ENCODE measurements at places on chromosomes 11 and 22.

- DNase-seq, result no peak
These were observed 3.6 kb downstream of the C11orf68 start for GRCh38 chr11:65915101-65915820.

DNA sequence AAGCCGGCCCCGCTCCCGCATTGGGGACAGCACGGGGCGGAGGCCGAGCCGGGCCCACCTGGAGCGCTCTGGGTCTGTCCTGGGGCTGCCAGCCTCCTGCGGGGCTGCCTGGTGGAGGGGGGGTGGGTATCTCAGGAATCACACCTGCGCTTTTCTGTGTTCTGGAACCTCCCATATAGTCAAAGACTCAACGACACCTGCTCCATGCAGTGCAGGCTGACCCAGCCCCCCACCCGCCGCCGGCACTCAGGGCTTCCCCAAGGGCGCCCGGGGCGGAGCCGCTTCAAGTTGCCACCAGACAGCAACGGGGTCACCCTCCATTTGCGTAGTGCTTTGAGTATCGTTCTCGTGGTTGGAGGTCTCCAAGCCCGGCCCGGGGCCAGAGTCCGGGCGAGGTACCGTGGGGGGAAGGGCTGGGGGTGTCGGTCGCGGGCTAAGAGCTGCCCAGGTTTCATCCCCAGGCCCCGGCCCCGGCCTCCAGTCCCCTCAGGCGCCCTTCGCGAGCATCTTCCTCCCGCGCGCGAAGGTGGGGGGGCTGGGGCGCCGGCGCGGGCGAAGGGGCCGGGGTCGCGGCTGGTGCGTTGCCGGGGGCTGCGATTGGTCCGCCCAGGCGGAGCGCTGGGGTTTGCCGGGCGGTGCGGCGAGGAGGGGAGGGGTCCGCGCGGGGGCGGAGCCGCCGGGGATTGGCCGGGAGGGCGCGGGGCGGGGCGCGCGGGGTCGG lies 6.6 kb downstream of the TSPAN4 start:
- no peak for DNase-seq

DNA sequence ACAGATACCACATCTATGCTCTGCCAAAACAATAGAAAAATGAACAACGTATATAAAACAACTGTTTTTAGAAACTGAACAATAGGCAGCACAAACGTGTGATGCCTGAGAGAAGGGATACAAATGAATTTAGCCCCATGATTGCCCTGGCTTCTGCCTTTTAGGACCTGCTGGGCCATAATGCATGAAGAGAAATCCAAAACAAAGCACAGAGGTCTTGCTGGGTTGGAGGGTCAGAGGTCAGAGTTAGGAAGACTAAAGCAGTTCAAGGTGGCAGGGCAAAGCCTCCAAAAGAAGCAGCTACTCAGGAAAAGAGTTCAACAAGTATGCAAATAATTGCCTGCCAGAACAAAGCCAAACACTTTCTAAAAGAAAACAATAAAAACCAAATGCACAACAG lies 138.5 kb downstream of the TTC28 start:
- DNase-seq, result no peak

- DNase-seq, result no peak
These were observed 35.4 kb downstream of the ASCL2 start for GRCh38 chr11:2234963-2235362.

DNA sequence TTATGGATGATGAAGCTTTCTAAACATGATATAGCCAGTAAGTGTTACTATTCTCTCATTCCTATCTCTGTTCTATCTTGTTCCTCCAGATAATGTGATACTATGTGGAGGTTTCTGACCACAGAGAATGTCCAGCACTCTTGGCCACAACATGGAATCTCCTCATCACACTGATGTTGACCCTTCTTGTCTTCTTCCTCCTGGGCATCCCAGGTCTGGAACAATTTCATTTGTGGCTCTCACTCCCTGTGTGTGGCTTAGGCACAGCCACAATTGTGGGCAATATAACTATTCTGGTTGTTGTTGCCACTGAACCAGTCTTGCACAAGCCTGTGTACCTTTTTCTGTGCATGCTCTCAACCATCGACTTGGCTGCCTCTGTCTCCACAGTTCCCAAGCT lies 9.9 kb upstream of the OR56B1 start:
- DNase-seq, result no peak

DNA sequence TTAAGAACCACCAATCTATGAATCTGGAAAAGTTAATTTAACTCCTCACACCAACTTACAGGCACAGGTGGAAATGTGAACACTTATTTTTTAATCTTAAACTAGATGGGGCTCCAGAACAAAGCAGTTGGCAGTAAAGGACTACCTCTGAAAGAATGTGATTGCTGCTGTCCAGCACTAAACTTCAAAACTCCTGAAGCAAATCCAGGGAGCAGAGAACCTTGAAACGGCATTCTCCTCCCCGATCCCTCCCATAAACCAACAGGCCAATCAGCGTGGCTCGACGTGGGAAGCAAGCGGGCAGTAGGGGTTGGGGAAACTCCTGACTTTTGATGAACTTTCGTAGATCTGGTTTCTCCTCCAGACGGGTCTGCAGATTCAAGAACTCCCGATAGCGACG lies 5.0 kb downstream of the SNX19 start:
- DNase-seq, result no peak

All from fibroblast of skin of abdomen (primary cell).